Stimulated activated CD4-positive, alpha-beta T cell treated with anti-CD3 and anti-CD28 coated beads, TNF-alpha, amount 100 ng/mL, for 48 hours (primary cell): ENCODE measurements at places on chromosomes 11 and 22.

GRCh38 chr22:40463017-40463631 is 92.7 kb downstream of the SGSM3 start:
- no peak for DNase-seq

DNA sequence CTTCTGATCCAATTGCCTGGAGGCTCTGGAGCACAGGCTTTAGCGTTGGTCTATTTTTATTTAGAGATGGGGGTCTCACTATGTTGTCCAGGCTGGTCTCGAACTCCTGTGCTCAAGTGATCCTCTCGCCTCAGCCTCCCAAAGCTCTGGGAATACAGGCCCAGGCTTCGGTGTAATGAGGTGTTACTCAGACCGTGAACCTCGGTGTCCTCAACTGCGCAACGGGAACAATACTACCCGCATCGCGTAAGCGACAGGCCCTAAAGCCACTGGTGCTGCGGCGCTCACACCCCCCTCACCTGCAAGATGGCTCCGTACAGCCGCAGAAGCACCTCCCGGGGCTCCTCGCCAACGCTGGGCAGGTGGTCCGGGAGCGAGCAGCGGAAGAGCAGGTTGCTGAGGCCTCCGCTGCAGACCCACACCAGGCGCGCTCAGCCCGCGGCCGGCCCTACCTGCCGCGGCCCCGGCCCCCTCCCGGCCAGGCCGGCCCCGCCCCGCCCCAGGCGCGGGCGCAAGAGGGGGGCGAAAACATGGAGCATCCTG is 628 bp downstream of the CHKB start:
- no peak for DNase-seq

GRCh38 chr11:13160346-13160745 is 117.2 kb upstream of the BMAL1 start:
- DNase-seq = no peak

GRCh38 chr11:119907122-119907851 is 178.3 kb upstream of the NECTIN1 start:
- no peak for DNase-seq

DNA sequence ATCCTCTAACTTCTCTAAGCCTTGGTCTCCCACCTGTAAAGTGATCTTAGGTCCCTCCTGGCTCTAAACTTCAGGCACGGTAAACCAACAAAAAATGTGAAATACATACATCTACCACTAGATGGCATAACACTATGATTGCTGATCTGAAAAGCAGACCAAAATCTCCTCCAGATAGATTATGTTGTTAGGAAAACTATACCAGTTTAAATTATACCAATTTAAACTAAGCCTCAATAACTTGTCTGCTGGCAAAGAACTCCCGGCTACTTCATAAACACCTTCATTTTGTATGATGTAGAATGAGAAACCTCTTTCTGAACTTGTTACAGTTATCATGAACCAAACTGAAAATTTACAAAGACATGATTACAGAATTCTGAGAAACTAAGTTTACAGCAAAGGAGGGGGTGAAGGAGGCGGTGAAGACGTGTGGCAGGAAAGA is 85.9 kb downstream of the SBF2 start:
- no peak for DNase-seq

DNA sequence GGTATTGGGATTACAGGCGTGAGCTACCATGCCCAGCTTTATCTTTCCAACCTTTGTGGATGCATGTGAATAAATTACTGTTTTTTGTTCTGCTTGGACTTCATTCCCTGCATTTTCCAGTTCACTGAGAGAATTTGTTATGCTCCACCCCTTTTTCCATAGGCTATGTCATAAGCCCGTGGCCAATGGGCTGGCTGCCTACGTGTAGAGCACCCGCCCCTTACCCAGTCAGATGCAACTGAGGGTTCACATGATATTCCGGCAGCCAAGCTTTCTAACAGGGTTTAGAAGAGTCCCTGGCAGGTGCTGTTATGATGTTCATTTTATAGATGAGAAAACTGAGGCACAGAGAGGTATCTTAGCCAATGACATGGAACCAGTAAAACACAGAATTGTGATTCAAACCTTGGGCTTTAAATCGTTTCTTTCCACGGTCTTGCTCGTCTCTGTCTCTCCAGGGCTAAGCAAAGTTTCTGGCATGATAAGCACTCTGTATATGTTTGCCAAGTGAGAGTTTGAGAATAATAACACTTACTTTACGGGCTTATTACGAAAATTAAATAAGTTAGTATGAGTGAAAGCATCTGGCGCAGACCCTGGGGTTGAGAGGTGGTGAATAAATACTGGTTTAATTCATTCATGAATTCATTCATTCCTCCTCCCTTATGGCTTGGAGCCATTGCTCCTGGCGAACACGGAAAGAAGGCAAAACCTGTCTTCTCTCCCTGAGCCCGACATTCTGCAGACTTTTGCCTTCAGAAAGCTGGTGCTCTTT is 42.4 kb upstream of the RASD2 start:
- no peak for DNase-seq

- no peak for DNase-seq
Measured at GRCh38 chr11:120903686-120904085, 120.2 kb upstream of the TBCEL start.

- no peak for DNase-seq
Measured at GRCh38 chr22:48799227-48799970, 1028.3 kb downstream of the BRD1 start.
